ENCODE measurements at places on chromosomes 11 and 22.

- no peak for DNase-seq
These were observed 24.7 kb downstream of the HIRA start for GRCh38 chr22:19406846-19407245.

DNA sequence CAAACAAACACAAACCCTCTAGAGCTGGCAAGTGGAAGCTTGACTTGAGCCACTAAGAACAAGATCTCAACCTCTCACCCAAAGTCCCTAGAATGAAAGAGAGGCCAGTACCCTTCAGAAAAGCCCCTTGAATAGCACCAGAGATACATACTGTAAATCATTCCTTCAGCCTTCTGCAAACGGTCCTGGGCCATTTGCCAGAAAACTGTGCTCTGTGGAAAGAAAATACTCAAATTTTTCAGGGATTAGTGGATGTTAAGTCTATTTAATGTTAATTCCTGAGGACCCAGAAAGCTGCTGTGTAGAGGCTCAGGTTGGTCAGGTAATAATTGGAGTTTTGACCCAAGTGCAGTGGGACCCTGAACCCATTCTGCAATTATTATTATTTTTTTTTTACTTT, 16.9 kb downstream of the SERPINH1 start:
- DNase-seq = no peak

DNA sequence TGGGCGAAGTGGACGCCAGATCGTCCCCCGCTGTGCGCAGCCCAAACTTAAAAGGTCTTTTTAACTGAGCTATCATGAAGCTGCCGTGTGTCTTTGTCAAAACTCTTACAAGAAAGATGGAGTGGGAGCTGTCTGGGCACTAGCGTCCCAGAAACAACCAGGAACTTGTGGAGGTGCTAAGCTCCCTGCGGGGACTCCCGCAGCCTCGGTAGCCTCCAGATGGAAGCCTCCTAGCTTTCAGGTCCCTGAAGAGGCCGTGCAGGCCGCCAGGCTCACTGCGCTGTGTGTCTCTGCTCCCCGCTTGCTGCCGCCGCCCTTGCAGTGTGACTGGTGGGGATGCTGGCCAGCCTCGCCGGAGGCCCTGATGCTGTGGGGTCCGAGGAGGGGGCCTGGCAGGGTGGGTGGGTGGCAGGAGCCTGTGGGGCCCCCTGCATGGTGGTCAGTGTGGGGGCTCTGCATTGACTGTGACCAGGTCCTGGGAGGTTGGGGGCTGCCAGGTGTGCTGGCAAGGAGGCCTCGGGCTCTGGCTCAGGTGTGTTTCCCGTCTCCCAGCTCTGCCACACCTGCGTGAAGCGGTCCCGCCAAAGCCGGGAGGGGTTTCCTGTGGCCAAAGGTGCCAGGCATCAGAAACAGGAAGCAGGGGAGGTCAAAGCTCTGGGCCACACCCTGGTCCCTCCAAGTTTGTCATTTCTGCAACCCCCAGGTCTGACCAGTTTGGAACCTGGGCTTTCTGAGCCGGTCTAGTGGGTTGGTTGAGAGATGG, 1.2 kb downstream of the TRABD start:
- no peak for DNase-seq

- DNase-seq = no peak
These were observed 1214.3 kb upstream of the RAG2 start for GRCh38 chr11:37812281-37812880.

DNA sequence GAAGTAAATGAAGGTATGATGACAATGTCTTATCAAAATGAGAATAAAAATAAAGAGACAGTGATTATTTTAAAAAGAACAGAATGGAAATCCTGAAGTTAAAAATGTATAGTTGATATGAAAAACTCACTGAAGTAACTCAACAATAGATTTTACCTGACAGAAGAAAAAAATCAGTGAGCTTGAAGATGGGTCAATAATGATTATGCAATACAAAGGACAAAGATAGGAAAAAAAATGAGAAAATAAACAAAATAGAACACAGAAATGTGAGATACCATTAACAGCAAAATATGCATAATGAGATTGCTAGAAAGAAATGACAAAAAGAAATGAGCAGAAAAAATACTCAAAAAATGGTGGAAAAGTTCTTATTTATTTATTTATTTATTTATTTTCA, 19.1 kb upstream of the APLNR start:
- DNase-seq = no peak

DNA sequence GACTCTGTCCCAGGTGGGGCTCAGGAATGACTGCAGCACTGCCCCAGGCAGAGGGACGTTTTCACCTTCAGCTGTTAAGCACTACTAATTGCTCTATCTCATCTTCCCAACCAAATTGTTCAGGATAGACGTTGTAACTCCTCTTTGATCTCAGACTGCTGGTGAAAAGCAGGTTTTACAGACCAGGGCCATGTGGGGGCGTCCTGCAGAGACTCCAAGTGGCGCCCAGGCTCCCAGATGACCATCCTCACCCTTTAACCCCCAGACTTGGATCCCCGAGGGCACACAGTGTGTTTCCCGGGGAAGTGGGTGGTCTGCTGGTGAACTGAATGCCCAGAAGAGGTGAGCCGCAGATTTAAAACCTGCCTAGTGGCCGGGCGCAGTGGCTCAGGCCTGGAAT, 23.9 kb downstream of the FADD start:
- no peak for DNase-seq

DNA sequence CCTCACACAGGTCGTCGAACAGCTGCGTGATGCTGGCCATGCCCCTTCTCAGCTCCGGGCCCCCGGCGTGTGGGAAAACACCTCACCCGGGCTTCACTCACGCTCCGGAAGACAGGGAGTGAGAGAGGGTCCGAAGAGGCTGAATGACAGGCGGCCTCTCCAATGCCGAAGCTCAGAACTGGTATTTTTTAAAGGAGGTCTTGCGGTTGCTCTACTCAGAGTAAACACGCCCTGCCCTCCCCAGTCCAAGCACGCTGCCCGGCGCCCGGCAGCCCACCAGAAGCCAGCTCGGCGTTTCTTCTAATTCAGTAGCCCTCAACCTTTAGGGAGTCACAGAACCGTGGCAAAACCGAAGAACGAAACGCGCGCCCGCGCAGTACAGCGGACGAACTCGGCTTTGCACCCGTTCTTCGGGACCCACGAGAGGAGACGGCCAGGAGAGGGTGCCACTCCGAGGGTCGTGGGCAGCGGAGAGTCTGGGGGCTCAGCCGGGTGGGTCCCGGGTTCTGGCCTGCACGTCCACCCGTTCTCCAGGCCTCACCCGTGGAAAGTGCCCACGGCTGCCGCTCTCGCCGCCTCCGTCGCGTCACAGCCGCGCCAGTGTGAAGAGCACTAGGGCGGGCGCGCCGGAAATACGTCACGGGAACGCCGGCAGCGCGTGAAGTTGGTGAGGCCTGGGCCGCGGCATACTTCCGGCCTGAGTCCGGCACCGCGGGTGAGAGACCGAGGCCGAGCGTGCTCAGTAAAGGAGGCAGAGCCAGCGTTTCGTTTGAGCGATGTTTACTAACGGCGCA, at the start of gene TUBGCP6:
Gene TUBGCP6 (minus strand): TSS at position 604 of the 794 bp plus-strand sequence. CDS start 564 bp downstream, at position 40.
- DNase-seq = peak; percentile 96

GRCh38 chr11:128457874-128458273, 129.5 kb downstream of the ETS1 start:
- no peak for DNase-seq

- no peak for DNase-seq
These were observed 9.7 kb downstream of the SELENOO start for GRCh38 chr22:50210378-50211139.

GRCh38 chr11:109859045-109859724, 234.0 kb upstream of the ZC3H12C start:
- DNase-seq = no peak

GRCh38 chr11:36376009-36376887, 80.2 kb downstream of the PRR5L start:
- peak; percentile 60 for DNase-seq

- DNase-seq = no peak
These were observed 167.0 kb downstream of the TENM4 start for GRCh38 chr11:79273781-79274180.

DNA sequence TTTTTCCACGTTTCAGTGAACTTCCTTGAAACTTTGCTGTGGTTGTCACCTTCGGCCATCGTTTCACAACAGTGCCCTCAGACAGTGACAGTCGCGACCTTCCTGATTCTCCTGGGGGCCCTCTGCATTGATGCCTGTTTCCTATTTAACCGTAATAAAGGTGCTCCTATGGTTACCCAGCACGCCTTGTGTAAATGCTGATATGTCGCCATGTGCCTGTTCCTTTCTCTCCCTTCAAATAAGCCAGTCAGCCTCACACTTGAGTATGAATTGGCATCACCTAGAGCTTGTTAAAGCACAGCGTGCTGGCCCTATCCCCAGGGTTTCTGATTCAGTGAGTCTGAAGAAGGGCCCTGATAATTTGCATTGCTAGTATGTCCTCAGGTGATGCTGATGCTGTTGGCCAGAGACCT, 104.8 kb downstream of the MICAL2 start:
- no peak for DNase-seq

- DNase-seq = peak; percentile 48
These were observed 145.0 kb upstream of the THY1 start for GRCh38 chr11:119567688-119568582.

Data from right hindlimb (tissue), 1 donor.